CD4-positive, CD25-positive, alpha-beta regulatory T cell (primary cell): ENCODE measurements at places on chromosomes 16 and 17. TPM values are rescaled to one million over a fixed set of nuclear protein-coding genes. Genes with fewer than 3 reads are reported as not detected.

The TPSG1 gene
- not detected for total RNA-seq

The SERPINF2 gene
- total RNA-seq = 0.69 TPM

The TBC1D3C gene
- total RNA-seq = 2.0 TPM

The AFMID gene
- 3.5 TPM for total RNA-seq

The VPS25 gene
- 29.4 TPM for total RNA-seq

The PITPNM3 gene
- total RNA-seq = 0.20 TPM

The SPNS3 gene
- total RNA-seq = 2.5 TPM

The HLF gene
- total RNA-seq = 2.1 TPM

The EFCAB5 gene
- 2.1 TPM for total RNA-seq

The SOST gene
- total RNA-seq = not detected

The RASD1 gene
- 0.72 TPM for total RNA-seq

The SRCIN1 gene
- not detected for total RNA-seq

The TGFB1I1 gene
- total RNA-seq = 1.6 TPM

The HS3ST4 gene
- not detected for total RNA-seq

The ITGAD gene
- total RNA-seq = not detected

The CCT6B gene
- total RNA-seq = 2.7 TPM

The CACNG4 gene
- total RNA-seq = not detected

The TRPV3 gene
- total RNA-seq = 0.25 TPM

The JPT2 gene
- 13.7 TPM for total RNA-seq

The KRTAP4-1 gene
- not detected for total RNA-seq

The UBALD1 gene
- 53.7 TPM for total RNA-seq

The BCL6B gene
- 0.42 TPM for total RNA-seq

The MYO1D gene
- total RNA-seq = 8.2 TPM

The SPECC1 gene
- 6.5 TPM for total RNA-seq

The COIL gene
- total RNA-seq = 19.3 TPM

The CCL5 gene
- 25.8 TPM for total RNA-seq

The MBTPS1 gene
- 118 TPM for total RNA-seq

The TBC1D3 gene
- not detected for total RNA-seq

The ZMYND15 gene
- 1.0 TPM for total RNA-seq

The MSLN gene
- not detected for total RNA-seq

The RHBDL1 gene
- total RNA-seq = 3.2 TPM

The FBXW10B gene
- total RNA-seq = 8.2 TPM

The FZD2 gene
- total RNA-seq = not detected

The CD79B gene
- 31.4 TPM for total RNA-seq

The ITPRIPL2 gene
- total RNA-seq = 0.15 TPM

The HOXB5 gene
- not detected for total RNA-seq

The ACADVL gene
- total RNA-seq = 277 TPM

The ASIC2 gene
- not detected for total RNA-seq

The ZNF19 gene
- 5.9 TPM for total RNA-seq

The RNF227 gene
- total RNA-seq = 2.4 TPM

The SMIM5 gene
- 1.6 TPM for total RNA-seq

The SBK1 gene
- total RNA-seq = 20.2 TPM

The ZNF764 gene
- total RNA-seq = 15.6 TPM

The GPR179 gene
- 0.07 TPM for total RNA-seq

The MAF gene
- 120 TPM for total RNA-seq

The EFNB3 gene
- total RNA-seq = not detected

The SPIRE2 gene
- total RNA-seq = 0.35 TPM

The RAMP2 gene
- total RNA-seq = not detected
